CD4-positive, alpha-beta T cell treated with Interleukin-21 for 1 hour (primary cell): ENCODE measurements at places on chromosomes 1 and 21.

- no peak for DNase-seq
Observed at GRCh38 chr1:40384887-40385286, 11.4 kb downstream of the SMAP2 start.

DNA sequence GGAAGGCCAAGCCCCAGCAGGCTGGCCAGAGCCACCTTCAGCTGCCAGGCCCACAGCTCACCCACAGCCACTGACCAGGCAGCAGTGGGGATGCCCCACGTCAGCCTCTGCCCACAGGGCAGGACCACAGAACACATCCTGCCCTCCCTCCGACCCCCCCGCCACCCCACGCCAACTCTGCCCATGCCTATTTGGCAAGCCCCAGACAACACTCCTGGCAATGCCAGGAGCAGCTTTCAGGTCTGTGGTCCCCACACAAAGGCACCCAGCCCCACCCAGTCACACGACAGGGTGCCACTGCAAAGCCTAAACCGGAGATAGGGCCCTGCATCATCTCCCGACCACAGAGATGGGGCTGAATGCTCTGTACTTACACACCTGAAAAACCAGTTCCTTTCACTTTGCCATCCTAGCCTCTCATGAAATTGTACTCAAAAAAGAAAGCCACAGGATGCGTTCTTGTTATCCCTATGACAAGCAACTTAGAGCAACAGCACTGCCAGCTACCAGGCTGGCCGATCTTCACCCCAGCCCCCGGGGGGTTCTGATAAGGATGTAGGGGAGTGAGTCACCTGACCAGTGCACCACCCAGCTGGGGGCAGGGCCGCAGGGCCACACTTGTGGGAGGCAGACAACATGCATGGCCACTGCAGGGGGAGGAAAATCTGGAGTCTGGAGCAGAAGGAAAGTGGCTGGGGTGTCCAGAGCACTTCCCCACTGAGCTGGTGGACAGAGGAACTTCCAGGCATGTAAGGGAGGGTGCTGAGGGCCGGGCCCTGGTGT is 36.2 kb downstream of the UBE2G2 start:
- DNase-seq = peak; percentile 62

DNA sequence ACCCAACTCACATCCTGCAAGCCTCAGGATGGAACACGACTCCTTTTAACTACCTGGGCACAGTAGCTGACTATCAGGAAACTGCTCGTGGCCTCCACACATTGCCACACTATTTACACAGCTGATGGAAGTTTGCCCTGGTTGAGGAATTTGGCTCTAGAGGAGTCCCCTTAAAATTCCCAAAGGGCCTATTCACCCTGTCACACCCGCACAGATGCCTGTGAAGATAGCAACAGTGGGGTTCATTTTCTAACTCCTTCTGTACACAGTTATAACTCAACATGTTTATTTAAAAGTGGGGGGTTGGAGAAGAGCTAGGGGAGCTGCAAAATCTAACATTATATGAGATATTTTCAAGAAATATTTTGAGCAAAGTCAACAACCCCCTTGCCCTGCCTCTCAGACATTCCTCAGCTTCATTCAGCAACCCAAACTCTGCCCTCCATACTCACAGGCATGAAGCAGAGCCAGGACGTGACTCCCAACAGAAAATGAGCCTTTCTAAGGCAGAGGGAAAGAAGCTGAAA is 35.8 kb upstream of the CCN1 start:
- DNase-seq = no peak

DNA sequence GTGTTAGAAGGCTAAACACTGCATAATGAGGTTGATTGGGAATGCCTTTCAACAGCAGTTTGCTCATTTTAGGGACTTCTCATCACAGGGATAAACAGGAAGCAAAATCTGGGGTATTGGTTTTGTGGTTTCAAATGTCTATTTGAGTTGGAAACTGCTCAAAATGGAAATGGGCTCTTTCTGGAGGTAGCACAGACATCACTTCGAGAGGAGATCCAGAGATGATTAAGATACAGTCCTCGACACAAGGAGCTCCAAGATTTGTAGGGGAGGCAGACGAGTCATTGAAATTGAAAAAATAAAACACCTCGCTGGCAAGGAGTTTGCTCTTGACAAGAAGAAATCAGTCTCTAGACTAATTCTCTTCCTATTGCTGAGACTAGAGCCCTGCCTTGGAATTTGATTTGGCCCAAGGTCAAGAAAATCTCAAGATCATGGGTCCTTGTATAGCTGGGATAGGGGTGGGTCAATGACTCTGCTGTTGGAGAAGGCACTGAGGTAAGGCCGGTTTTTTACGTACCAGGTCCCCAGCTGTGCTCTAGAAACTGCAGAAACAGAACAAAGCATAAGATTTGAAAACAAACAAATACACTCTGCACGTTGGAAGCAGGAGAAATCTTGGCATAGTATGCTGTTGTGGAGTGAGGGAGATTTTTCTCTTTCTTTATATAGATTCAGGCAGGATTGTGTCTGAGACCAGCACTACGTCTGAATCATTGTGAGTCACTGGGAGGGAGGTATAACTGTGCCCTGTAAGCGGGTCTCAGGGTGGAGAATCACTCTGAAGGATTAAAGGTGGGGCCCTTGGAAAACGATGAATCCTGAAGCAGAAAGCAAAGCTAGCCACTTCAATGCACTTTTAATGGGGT is 17.7 kb upstream of the KLHDC8A start:
- no peak for DNase-seq
